CD14-positive monocyte (primary cell): ENCODE measurements at places on chromosomes 13 and 19.

DNA sequence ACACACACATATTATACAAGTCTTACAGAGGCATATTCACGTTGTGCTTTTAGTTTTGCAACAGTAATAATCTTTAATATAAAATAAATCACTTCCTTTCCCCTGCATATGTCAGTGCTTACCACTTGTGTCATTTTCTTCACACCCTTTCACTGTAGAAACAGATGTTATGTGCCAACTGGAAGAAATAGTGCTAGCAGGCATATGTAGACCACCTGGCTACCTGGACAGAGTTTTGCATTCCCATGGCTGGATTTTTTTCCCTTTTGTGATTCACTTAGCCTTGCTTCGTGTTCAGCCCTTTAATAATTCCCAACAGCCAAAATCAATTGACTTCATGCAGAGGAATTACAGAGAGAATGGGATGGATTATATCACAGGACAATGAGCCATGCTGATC lies 399.1 kb upstream of the SPRY2 start:
- no peaks in the 10 kb centered on the region for H3K4me1 ChIP-seq
- H3K4me3 ChIP-seq = no peak overlapping the region
- no peak for DNase-seq
- H3K36me3 ChIP-seq = no peaks in the 10 kb centered on the region

- no peak overlapping the region for H3K27ac ChIP-seq
- no peak for DNase-seq
- H3K4me3 ChIP-seq = no peak overlapping the region
- H3K27me3 ChIP-seq = no peaks in the 10 kb centered on the region
- H3K4me1 ChIP-seq = no peaks in the 10 kb centered on the region
- no peaks in the 10 kb centered on the region for H3K36me3 ChIP-seq
Measured at GRCh38 chr13:44155422-44156293, 218.0 kb upstream of the SERP2 start.

DNA sequence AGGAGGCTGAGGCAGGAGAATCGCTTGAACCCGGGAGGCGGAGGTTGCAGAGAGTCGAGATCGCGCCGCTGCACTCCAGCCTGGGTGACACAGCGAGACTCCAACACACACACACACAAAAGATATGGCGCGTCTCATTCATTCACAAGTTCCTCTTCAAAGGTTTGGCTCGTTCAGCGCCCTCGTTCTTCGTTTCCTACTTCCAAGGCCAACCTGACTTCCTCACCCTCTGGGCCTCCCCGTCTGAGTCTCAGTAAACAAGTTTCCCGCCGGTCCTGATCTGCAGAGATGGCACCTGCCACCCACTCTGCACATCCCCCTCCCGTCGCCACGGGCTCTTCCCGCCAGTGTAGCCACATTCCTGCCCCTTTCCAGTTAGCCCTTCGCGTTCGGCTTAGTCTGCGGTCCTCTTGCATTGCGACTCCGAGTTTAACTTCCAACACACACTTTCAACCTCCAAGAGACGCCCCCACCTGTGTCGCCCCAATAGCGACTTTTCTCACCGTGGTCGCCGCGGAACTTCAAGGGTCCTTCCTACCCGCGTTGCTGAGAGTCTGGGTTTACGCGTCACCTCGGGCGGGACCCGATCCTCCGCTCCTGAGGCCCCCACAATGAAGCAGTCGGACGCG lies 1.3 kb upstream of the BSG start:
- peak overlapping the region; percentile 75 for H3K27ac ChIP-seq
- peak; percentile 76 for DNase-seq
- peaks cover 75% of the 10 kb centered on the region for H3K4me1 ChIP-seq
- peak overlapping the region; percentile 90 for H3K4me3 ChIP-seq
- no peaks in the 10 kb centered on the region for H3K27me3 ChIP-seq
- H3K36me3 ChIP-seq = no peaks in the 10 kb centered on the region

DNA sequence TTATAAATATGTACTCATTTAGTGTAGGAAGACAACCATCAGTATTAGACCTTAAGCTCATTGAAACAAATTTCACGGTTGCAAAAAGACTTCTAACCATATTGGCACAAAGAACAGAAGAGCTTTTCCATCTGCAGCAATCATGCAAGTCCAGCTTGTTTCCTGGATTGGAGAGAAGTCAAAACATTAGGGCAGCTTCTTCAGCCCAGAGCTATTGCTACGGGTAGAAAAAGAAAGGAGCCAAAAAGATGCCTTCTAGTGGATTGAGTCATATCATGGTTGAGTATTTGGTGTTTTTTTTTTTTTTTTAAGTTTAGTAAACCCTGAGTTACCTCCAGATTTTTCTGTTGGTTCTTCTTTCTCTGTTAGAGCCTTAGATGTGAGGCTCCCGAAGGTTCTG lies 99.8 kb downstream of the WDFY2 start:
- DNase-seq = no peak
- peaks cover 65% of the 10 kb centered on the region for H3K36me3 ChIP-seq
- H3K27ac ChIP-seq = no peak overlapping the region
- no peak overlapping the region for H3K4me3 ChIP-seq
- H3K4me1 ChIP-seq = no peaks in the 10 kb centered on the region

- no peak overlapping the region for H3K4me3 ChIP-seq
- H3K27me3 ChIP-seq = no peaks in the 10 kb centered on the region
- H3K36me3 ChIP-seq = no peaks in the 10 kb centered on the region
- H3K27ac ChIP-seq = no peak overlapping the region
- DNase-seq = no peak
Measured at GRCh38 chr13:86831084-86831483, 840.1 kb upstream of the SLITRK5 start.

GRCh38 chr13:114286808-114287207 lies 5.4 kb downstream of the UPF3A start:
- no peak for DNase-seq
- peaks cover 46% of the 10 kb centered on the region for H3K36me3 ChIP-seq
- no peak overlapping the region for H3K4me3 ChIP-seq
- no peaks in the 10 kb centered on the region for H3K27me3 ChIP-seq
- H3K27ac ChIP-seq = no peak overlapping the region
- peaks cover 8% of the 10 kb centered on the region for H3K4me1 ChIP-seq

DNA sequence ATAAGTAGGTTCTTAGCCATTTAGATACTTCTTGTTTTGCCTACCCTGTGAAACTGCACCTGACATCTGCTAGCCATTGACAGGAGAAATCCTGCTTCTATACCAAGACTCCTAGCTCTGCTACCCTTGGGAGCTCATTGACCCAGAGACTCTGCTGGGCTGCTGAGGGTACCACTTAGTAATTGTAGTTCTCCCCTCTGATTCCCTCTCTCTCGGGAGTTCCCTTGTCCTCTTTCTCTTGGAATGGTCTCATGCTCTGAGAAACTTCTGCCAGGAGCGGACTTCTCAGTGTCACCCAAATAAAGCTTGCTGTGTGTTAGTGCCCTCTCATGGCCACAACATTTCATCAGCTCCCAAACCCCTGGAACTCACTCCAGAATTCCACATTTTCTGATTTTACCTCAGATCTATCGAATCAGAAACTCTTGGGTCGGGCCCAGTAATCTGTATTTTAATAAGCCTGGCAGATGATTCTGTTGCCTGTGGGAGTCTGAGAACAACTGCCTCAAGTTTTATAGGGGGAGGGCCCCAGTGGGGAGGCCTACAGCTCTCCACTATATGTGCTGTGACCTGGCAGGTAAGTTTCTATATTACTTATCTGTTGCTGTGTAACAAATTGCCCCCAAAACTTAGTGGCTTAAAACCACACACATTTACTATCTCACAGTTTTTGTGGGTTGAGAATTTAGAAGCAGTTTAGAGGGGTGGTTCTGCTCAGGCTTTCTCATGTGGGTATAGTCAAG lies 221.1 kb downstream of the TDRD3 start:
- no peaks in the 10 kb centered on the region for H3K27me3 ChIP-seq
- no peak for DNase-seq
- no peak overlapping the region for H3K4me3 ChIP-seq
- H3K27ac ChIP-seq = no peak overlapping the region

DNA sequence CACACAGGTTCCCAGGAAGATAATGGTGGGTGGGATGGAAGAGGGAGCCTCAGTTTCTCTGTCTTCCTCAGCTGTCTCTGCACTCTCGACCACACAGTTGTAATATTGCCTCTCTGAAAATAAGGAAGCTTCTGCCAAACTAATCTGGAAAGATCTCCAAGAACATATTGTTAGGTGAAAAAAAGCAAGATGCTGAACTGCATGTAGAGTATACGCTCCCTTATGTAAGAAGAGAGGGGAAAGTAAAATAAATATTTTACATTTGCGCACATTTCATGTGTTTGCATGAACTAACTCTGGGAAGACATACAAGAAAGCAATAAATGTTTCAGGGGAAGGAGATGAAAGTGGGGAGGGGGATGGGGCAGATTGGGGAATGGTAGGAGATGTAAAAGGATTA lies 41.9 kb upstream of the CACNA1A start:
- no peak overlapping the region for H3K4me3 ChIP-seq
- peaks cover 3% of the 10 kb centered on the region for H3K27me3 ChIP-seq
- no peaks in the 10 kb centered on the region for H3K36me3 ChIP-seq
- H3K4me1 ChIP-seq = no peaks in the 10 kb centered on the region
- H3K27ac ChIP-seq = no peak overlapping the region

DNA sequence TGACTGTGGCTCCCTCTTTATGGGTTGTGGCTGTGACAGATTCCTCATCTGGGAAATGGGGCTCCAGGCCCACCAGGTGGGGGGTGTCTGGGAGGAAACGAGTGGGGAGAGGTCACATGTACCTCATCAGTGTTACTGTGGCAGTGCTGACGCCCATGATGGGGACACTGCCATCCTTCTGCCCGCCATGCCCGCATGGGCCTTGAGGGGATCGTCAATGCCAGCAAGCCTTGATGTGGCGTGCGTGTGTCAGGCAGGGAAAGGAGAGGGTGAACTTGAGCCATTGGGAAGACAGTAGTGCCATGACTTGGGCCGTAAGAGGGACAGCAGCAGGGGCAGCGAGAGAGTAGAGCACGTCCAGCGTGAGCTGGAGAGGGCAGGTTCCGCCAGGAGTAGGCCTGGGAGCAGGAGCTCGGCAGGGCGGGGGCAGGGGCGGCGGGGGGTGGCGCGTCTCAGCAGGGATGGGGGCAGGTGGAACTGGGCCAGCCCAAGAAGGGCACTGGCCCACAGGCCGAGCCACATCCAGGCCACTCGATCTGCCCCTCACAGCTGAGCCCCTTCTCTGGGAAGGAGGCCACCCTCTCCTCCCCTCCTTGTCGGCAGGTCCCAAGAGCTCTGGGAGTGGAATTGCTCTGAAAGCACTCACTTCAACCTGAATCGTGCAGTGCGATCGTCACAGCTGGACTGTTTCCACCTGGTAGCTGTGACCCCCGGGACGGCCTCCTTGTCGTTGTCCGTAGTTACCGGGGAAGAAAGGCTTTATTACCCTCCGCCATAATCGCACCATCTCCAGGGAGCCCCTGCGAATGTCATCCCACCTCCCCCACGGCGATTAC lies 9.9 kb downstream of the KLHL26 start:
- peaks cover 28% of the 10 kb centered on the region for H3K4me1 ChIP-seq
- H3K27ac ChIP-seq = no peak overlapping the region
- H3K4me3 ChIP-seq = no peak overlapping the region
- no peak for DNase-seq
- H3K36me3 ChIP-seq = peaks cover 2% of the 10 kb centered on the region
- no peaks in the 10 kb centered on the region for H3K27me3 ChIP-seq

- DNase-seq = no peak
- no peaks in the 10 kb centered on the region for H3K27me3 ChIP-seq
- no peaks in the 10 kb centered on the region for H3K4me1 ChIP-seq
- H3K27ac ChIP-seq = no peak overlapping the region
- H3K4me3 ChIP-seq = no peak overlapping the region
Measured at GRCh38 chr13:58329746-58330145, 698.2 kb downstream of the PCDH17 start.

DNA sequence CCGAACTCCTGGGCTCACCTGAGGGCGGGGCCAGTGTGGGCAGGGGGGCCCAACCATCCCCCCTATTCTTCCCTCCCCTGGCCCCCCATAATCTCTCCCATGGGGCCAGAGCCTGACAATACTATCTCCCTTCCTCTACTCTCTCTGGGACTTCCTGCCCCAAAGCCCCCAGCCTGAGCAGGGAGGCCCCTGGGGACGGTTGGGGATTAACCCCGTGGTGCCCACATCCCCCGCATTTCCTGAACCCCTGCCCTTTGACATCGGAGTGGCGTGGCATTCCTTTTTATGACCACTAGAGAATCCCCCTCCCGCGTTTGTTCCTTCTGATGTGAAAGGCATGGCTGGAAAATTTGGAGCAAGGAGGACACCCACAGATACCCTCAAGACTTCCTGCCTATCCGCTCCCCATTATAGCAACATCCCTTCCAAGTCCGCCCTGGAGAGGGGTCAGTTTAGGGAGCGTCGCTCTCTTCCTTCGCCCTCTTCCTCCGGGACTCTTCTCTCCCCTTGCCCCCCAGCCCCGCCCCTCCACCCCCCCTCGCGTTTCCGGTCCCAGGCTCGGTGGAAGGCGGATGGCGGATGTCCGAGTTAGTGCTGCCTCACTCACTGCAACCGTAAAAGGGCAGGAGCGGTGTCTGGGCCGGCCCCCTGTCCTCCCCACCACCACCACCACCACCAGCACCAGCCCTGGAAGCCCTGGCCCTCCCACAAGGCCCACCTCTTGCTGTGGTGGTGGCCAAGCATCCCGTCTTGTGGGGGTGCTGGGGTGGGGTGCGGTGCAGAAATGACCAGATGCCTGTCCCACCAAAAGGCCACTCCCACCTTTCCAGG lies 1.8 kb downstream of the VASP start:
- peaks cover 20% of the 10 kb centered on the region for H3K36me3 ChIP-seq
- peak overlapping the region; percentile 91 for H3K4me3 ChIP-seq
- DNase-seq = peak; percentile 61
- H3K27ac ChIP-seq = peak overlapping the region; percentile 99
- no peaks in the 10 kb centered on the region for H3K27me3 ChIP-seq
